ENCODE measurements at places on chromosomes 5 and 9. TPM values are rescaled to one million over a fixed set of nuclear protein-coding genes. Genes with fewer than 3 reads are reported as not detected.

WHRN gene
- 10.4 TPM for polyA plus RNA-seq

PCDHB15 gene
- 0.07 TPM for polyA plus RNA-seq

GABRA6 gene
- polyA plus RNA-seq: not detected

DNA sequence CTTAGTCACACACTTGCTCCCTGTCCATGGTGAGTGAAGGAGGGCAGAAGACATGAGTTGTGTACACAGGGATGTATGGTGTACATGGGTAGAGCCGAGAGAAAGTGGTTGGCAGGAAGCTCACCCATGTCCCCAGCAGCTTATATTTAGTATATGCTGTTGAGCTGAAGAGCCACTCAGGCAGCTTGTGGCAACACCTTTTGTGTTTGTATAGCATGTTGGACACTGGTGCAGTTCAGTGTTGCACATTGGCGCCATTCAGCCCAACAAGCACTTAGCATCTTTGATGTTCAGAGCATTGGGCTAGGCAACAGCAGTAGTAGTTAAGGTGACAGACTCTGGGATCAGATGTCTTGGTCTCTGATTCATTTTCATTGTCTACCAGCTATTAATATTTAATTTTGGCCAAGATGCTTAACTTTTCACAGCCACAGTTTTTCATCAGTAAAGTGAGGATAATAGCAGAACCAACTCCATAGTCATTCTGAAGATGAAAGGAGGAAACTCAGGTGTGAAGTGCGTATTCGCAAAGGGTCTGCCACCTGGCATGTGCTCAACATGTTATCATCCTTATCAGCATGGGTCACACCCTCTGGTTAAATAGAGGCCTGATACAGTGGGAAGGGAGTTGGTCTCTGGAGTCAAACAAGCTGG lies 184.8 kb downstream of the NR3C1 start:
- no peak for DNase-seq

FYB1 gene
- polyA plus RNA-seq: 7.4 TPM

GRCh38 chr9:131104016-131104740 lies 7.8 kb downstream of the AIF1L start:
- no peak for DNase-seq

LHX3 gene
- not detected for polyA plus RNA-seq
